ENCODE measurements at places on chromosomes 13 and 19.

DNA sequence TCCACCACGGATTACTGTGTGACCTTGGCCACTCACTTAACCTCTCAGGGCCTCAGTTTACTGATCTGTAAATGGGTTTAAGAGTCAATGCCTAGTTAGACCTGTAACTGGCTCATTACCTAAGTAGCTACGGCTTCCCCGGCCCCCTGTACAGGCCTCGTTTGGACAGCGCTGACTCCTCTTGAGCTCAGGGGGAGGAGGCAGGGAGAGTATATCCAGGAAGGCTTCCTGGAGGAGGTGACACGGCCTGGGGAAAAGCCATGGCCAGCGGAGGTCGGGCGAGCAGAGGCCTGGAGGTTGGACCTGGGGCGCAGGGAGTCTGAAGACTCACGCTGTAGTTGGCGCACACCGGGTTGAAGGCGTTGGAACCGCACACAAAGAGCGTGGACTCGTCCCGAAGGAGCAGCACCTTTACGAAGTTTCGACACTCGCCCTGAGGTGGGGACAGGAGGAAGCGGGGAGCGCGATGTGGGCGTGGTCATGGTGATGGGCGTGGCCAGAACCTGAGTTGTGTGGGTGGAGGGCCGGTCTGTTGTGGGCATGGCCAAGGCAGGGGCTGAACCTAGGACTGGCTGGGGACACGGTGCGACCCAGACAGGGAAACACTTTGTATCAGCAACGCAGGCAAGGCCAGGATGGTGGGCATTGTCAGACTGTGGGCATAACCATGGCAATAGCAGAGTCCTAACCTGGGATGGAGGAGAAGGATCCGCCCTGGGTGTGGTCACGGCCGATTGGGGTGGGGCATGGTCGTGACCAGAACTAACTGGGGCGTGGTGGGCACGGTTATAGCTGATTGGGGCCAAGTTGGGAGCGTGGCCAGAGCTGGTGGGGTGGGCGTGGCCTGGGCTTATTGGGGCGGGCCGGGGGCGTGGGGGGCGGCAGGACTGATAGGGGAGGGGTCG, 3.6 kb downstream of the SEMA6B start:
- DNase-seq = no peak

GRCh38 chr13:40982772-40983171, 36.3 kb downstream of the ELF1 start:
- peak; percentile 52 for DNase-seq

DNA sequence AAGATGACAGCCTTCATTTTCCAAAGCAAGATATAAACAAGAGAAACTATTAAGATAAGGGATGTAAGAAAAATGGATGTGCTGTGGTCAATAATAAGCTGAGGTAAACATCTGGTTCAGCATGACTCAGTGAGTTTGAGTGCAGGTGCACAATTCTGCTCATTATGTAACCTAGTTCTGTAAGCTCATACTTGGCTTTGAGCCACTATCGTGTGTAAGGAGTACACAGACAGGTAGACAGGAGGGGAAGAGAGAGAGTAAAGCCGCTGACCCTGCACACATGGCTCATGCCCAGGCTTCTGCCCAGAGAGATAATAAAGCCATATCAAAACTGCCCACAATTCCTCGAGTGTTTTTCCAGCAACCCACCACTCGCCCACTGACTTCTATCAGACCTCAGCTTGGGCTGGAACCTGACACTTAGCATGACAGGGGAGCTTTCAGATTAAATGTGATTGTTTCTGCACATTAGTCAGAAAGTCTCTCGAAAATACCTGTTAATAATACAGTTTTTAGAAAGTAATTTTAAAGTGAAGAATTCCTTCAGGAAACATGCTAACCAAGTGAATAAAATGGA, 51.7 kb downstream of the ZNF91 start:
- DNase-seq = no peak

- no peak for DNase-seq
Observed at GRCh38 chr19:56896095-56896494, 55.6 kb upstream of the PEG3 start.

- DNase-seq = no peak
Observed at GRCh38 chr13:59842507-59842906, 321.2 kb downstream of the DIAPH3 start.

- DNase-seq = no peak
Observed at GRCh38 chr13:113045251-113046127, 60.1 kb upstream of the F7 start.

DNA sequence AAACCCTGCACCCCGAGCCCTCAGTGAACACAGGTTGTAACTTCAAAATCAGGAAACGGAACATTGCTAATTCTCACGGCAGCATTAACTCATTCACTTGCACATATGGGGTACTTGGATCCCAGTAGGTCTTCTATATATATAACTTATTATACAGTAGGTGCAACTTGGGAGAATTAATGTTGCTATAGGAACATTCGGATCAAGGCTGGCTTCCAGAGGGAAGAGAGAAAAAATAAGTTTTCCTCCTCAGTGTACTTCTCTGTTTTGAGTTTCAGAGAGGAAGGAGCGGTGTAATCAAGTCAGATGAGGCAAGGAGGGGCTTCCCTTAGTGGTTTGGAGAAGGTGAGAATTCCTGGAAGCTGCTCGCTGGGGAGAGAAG, 90.9 kb upstream of the ZNF507 start:
- DNase-seq = no peak

- DNase-seq = no peak
Observed at GRCh38 chr13:80742033-80742432, 401.1 kb upstream of the SPRY2 start.

DNA sequence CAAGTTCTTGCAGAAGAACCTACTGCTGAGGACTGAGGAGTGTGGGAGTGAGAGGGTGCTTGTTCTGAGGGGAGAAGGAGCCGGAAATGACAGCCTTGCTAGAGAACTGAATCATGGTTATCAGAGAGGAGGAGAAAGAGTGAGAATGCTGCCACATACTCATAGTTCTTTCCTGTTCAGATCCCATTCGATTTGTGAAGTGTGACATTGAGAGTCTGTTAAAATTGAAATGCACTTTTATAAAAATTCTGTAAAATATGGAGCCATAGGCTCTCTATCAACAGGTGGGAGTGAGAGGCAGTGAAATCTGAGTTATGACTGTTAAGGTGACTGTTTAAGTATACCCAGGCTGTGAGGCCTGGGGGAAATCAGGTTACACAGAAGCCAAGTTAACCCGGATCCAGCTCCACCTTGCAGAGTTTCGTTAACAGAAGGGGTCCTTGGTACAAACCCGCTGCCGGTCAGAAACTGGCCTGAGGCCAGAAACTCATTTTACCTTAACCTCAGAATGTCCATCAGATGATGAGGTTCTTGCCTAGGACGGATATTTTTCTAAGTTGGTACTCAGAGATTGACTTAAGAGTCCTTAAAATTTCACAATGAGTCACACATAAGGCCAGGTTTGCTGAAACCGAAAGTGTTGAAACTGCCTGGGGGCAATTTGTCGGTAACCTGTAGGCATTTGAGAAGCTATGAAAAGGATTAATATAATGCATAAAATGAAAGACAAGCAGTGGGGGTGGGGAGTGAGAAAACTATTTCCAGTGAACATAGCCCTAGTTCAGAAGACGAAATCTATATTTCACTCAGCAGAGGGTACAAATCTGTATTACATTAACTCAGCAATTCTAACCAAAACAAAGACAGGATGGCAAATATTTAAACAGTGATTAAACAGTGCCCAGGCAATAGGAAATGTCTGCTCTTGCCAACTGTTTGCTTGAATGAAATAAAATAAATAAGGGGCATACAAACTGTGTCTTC, 350.5 kb downstream of the KCNRG start:
- no peak for DNase-seq

DNA sequence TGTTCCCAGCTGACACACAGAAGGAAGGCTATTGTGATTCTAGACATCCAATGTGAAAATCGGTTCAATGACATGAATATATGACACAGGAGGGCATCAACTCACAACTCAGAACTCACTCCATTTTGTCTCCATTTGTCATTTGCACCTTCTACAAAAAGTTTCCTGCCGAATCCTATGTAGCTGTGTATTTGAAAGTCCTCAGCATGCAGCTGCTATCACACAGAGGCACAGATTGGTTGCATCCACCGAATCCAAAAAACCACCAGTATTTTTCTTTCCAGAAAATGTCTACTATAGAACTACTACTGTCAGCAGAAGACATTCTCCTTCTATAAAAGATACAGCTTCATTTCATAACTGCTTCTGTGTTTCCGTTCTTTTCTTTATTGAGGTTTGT, 13.3 kb downstream of the PCDH9 start:
- DNase-seq = no peak

- DNase-seq = no peak
Observed at GRCh38 chr13:52961256-52961910, 67.2 kb upstream of the OLFM4 start.

GRCh38 chr19:29290853-29291252, 77.9 kb upstream of the UQCRFS1 start:
- no peak for DNase-seq

- DNase-seq = no peak
Observed at GRCh38 chr19:48591021-48591420, 15.5 kb upstream of the SPACA4 start.

GRCh38 chr19:19444681-19445155, 39.2 kb downstream of the GATAD2A start:
- DNase-seq = no peak

GRCh38 chr19:17669419-17669818, 18.7 kb downstream of the UNC13A start:
- DNase-seq = no peak

GRCh38 chr13:75225288-75226032, 256.5 kb downstream of the TBC1D4 start:
- no peak for DNase-seq

- no peak for DNase-seq
Observed at GRCh38 chr19:29271341-29271740, 58.4 kb upstream of the UQCRFS1 start.

- DNase-seq = no peak
Observed at GRCh38 chr13:39767791-39768517, 112.5 kb downstream of the COG6 start.

DNA sequence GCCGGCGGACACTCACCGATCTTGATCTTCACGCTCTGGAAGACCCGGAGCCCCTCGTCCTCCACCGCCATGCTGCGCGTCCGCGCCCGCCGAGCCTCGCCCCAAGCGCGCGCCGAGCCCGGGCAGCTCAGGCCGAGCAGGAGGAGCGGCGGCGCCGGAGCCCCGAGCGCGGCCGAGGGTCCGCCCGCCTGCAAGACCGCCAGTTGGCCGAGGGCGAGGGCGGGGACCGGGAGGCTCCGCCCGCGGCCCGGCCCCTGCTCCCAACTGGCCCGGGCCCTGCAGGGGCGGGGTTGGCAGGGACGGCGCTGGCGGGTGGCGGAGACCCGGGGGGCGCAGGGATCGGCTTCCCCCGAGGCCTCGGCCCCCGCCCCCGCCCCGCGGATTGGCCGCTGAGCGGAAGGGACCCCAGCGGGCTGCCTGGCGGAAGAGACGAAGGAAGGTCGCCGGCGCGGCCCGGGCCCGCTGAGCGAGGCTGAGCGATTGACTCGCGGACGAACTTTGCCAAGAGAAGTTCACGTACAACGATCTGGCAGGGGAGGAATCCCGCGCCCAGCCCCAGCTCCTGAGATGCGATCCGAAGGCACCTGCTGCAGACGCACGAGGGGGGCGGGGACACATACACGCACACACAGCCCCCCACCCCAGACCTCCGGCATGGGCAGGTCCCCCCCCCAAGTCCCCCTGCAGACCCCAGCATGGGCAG, at the start of gene RASA3:
RASA3 (minus strand) TSS at position 205 of the 703 bp plus-strand sequence; CDS start at position 71, 134 bp downstream.
- peak; percentile 98 for DNase-seq

GRCh38 chr19:1765232-1765903, 12.1 kb downstream of the ONECUT3 start:
- no peak for DNase-seq

GRCh38 chr19:719636-720344, 11.1 kb downstream of the PALM start:
- peak; percentile 37 for DNase-seq

GRCh38 chr13:33798023-33798422, 19.9 kb upstream of the RFC3 start:
- no peak for DNase-seq

DNA sequence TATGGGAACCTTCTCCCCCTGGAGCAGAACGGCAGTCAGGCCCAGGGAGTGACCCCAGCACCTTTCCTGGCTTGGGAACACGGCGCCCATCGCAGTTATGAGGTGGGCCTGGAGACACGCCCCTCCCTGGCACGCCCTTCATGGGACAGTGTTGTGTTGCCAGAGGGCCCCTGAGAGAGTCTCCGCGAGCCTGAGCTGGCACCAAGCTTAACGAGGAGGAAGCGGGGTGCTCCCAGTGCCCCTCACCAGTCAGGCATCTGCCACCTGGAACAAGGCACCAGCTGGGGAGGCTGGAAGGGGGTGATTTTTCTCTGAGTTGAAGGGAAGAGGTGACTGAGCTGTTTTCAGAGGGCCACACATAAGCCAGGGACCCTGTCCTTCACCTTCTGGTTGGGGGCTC, 180.6 kb downstream of the KDM4B start:
- no peak for DNase-seq

- no peak for DNase-seq
Observed at GRCh38 chr19:45460807-45461347, 6.9 kb upstream of the FOSB start.

DNA sequence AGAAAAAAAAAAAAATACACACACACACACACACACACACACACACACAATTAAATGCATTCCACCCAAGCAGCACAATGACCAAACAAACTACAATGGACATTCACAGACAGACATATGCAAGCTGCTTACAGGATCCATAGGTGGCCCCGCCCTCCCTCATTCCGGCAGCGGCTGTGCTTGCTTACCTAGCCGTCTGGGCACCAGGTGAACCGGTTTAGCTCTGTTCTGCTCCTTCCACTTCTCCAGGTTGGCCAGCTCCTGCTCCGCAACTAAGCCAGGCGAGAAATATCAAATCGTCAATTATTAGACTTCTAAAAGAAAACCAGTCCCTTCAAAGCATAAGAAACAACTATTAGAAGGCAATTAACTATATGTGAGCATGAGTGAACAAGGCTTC, 23.1 kb downstream of the EPSTI1 start:
- no peak for DNase-seq

DNA sequence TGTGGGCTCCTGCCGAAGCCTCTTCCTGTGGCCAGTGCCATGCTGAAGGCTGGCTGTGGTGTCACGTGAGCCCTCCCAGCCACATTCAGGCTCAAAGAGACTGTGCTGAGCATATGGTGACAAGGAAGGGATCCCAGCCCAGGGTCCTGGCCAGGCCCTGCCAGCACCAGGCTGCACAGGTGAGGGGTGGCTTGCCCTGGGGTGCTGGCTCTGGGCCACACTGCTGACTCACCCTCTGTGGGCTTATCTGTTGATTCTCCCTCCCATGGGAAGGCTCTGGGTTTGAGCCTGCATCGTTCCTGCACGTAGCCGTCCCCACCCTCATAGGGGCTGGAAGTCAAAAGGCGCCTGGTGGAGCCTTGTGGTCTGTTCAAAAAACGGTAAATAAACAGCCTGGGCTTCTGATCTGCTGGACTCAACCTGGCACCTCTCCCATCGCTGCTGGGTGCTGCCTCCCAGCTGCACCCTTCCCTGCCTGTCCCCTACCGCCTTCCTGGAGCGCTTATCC, 31.1 kb downstream of the DNM2 start:
- DNase-seq = no peak

DNA sequence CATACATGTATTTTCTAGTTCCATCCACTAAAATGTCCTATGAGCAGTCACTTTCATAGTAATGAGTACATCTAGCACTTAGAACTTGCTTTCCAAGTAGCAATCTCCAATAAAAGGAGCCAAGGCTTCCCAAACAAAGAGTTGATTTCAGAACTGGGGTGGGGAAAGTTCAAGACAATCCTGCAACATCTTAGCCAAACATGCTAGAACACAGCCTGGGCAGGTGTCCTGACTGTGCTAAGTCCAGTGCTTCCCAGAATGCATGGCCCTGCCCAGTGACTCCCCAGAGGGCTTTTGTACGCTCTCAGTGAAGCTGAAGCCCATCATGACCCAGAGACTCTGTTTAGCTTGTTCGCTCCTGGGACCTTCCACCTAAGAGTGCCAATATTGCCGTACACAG, 106.7 kb upstream of the UBAC2 start:
- no peak for DNase-seq
